Activated CD8-positive, alpha-beta memory T cell treated with anti-CD3 and anti-CD28 coated beads for 24 hours (primary cell): ENCODE measurements at places on chromosomes 12 and 14.

GRCh38 chr12:114902665-114903064, 218.7 kb upstream of the TBX3 start:
- DNase-seq = no peak

GRCh38 chr12:21459474-21459873, 22.0 kb downstream of the PYROXD1 start:
- no peak for DNase-seq

DNA sequence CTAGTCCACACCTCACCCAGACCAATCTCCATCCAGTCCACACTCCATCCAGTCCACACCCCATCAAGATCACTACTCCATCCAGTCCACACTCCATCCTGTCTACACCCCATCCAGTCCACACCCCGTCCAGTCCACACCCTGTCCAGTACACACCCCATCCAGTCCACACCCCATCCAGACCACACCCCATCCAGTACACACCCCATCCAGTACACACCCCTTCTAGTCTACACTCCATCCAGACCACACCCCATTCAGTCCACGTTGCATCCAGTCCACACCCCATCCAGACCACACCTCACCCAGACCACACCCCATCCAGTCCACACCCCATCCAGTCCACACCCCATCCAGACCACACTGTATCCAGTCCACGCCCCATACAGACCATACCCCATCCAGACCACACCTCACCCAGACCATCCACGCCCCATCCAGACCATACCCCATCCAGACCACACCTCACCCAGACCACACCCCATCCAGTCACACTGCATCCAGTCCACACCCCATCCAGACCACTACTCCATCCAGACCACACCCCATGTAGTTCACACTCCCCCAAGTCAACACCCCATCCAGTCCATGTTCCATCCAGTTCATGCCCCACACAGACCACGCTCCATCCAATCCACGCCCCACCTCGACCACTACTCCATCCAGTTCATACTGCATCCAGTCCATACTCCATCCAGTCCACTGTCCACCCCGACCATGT, 116.6 kb upstream of the RTL1 start:
- DNase-seq = peak; percentile 37

DNA sequence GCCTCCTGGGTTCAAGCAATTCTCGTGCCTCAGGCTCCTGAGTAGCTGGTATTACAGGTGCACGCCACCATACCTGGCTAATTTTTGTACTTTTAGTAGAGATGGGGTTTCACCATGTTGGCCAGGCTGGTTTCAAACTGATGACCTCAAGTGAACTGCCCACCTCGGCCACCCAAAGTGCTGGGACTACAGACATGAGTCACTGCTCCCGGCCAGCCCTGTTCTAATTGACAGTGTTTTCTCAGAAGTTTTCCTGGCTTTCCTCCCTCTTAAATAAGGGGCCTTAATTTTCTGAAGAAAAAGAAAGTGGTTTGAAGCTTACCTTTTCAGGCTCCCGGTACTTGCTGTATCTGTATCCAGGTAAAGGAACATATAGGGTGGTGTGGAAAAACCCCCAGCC, 1.7 kb downstream of the HAL start:
- no peak for DNase-seq

DNA sequence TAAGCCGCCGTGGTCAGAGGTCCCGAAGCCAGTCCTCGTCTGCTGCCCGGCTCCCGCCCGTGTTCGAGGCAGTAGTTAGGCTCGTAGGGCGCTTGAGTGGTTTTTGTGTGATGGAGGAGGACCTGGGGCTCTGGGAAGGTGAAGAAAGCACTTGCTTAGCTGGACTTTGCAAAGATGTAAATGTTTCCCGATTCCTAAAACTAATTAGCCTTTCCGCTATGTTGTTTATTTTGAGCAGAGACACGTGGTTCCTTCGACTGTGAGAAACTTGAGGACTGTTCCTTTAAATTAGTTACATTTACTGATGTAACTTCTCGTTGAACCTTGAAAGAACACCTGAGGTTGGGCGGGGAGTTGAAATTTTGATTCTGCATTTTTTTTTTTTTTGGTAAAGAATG, 33.9 kb downstream of the MIA2 start:
- DNase-seq = no peak

DNA sequence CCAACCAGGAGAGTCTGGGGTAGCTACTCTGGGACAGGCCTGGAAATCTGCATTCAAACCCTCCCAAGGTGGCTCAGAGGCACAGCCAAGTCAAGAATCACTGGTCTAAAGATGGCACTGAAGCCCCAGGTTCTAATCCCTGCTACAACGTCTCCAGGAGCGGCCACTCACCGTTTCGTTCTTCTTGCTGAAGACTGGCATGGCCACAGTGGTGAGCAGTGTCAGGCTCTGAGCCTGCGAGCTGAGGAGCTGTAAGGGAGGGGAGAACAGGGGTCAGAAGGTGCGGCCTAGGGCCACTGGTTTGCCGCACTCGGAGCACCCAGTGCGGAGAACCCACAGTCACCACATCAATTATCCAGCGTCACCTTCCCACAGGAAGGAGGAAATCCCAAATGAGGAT, 38.8 kb downstream of the CACNA2D4 start:
- no peak for DNase-seq

DNA sequence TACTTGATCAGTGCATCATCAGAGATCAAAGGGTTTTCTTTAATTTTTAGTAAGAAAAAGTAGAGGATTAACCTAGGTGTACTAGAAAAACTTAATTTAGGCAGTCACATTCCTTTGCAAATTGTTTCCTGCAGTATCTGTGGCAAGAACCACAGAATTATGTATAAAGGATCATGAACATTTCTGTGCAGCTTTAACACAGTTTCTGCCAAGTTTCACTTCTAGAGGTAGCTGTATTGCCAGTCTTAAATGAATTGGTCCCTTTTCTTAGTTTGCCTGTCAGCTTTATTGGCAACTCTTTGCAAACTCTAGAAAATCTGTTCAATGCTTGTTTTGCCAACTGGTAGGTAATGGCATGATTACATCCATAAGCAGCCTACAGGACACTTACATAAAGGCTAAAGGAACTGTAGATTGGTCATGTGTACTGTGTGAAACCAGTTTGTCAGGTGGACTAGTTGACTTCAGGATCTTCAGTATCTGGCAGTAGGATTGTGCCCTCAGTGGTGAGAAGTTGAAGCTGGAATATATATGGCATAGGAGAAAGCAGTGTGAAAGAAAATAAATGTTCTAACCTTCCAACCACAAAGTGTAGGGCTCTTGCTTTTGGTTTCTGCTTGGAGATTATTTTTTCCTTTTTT, 75.9 kb downstream of the TTLL5 start:
- DNase-seq = no peak

- DNase-seq = no peak
Observed at GRCh38 chr12:51536159-51536558, 54.9 kb upstream of the SCN8A start.

GRCh38 chr12:124434354-124434753, 133.1 kb downstream of the NCOR2 start:
- DNase-seq = no peak

DNA sequence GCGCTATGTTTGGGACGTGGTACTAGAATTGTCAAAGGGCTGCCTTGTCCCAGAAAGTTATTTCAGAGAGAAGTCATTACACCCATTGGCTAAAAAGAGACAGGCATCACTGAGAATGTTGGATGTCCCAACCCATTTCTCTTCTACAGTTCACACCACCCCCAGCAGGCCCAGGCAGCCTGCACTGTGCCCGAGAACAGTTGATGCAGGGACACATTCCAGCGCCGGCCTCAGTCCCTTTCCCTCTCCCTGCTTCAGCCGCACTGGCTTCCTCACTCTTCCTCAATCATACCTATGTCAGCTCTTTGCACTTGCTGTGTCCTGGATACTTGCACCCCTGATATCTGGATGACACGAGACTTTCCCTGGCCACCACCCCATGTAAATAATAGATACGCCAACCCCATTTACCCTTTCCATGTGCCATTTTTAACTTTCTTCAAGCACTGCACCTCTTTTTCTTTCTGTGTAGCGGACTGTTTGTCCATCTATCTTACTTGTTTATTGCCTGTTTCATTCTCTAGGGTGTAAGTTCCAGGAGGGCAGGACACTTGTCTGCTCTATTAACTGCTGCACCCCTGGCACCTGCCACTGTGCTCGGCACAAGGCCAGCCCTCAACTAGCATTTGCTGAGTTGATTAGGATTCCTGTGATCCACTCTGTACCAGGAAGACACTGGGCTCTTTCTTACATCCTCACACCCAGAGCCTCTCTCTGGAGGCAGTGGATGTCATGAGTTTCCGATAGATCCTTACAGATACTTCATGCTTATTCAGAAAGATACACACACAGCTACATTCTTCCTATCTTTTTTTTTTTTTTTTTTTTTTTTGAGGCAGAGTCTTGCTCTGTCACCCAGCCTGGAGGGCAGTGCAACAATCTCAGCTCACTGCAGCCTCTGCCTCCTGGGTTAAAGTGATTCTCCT, 76.6 kb upstream of the CEP83 start:
- no peak for DNase-seq

- DNase-seq = no peak
Observed at GRCh38 chr12:73514672-73515071, 1023.0 kb upstream of the ATXN7L3B start.

DNA sequence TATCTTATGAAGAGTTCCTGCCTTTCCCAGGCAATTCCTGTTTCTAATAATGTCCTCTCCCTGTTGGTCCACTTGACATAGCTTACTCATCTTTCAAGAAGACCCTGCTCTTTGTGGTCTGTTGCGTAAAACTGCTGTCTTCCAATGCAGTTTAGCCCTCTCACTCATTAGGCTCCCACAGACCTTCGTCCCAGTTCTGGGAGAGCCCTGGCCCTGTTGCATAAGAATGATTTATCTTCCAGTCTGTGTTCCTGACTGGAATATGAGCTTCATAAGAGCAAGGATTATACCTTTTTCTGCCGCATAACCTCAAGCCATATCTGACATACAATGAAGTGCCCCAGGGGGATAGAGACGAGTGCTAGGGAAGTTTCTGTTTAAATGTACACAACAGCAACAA, 365.9 kb upstream of the NOVA1 start:
- DNase-seq = no peak

GRCh38 chr12:16520328-16520727, 85.6 kb downstream of the LMO3 start:
- DNase-seq = no peak
